Hematopoietic multipotent progenitor cell treated with erythropoietin and hydrocortisone succinate and interleukin-3 and kit ligand, for 17 days (in vitro differentiated cells): ENCODE measurements at places on chromosomes 7 and 10.

GRCh38 chr7:72337390-72338167 lies 74.6 kb downstream of the CALN1 start:
- DNase-seq, result no peak

- DNase-seq, result no peak
Measured at GRCh38 chr10:61186408-61186807, 242.4 kb upstream of the RHOBTB1 start.

- DNase-seq, result no peak
Measured at GRCh38 chr7:137209151-137209817, 134.2 kb downstream of the PTN start.

GRCh38 chr10:119454990-119455389 lies 87.5 kb downstream of the RGS10 start:
- no peak for DNase-seq

- peak; percentile 8 for DNase-seq
Measured at GRCh38 chr7:25775999-25776743, 375.8 kb upstream of the NFE2L3 start.

- DNase-seq, result no peak
Measured at GRCh38 chr7:139626817-139627216, 103.3 kb downstream of the CLEC2L start.

GRCh38 chr10:79166741-79167140 lies 98.0 kb downstream of the ZMIZ1 start:
- no peak for DNase-seq

- no peak for DNase-seq
Measured at GRCh38 chr10:121516093-121516865, 82.0 kb downstream of the FGFR2 start.

DNA sequence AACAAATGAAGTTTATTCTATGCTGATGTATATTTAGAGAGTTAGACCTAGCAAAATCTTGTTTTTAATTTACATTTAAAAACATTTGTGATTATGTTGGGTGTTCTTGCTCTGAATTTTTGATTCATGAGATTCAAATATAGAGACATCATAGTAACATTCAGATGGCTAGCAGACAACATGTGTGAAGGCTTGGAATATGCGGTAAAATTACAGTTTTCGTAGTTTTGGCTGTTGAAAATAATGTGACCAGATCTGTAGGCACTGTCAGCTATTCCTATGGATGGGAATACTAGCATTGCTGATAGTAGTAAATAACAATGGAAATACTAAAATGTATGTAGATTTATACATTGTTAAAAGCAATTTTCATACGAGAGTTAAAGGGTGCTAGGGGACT lies 131.9 kb downstream of the KAT6B start:
- no peak for DNase-seq

DNA sequence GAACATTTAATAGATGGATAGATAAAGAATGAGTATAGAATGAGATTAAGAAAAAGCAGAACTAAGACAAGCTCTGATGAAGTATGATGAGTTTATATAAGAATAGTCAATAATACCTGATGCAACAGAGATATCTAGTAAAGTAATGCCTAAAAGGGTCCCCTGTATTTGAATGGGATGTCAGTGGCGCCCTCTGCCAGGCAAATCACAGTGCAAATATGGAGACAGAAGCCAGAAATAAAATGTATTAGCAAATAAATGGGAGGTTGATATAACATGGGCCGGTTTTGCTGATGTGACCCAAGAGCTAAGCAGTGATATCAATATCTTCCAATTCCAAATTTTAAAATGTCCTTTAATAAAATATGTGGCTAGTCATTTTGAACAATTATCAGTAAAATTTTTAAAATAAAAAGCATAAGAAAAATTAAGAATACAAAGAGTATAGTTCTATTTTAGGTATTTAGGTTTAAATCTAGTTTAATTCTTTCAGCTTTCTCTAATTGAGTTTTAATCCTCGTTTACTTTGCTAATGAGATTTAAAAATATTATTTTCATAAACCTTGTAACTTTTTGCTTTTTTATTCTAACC lies 62.6 kb downstream of the ADK start:
- DNase-seq, result peak; percentile 46
